ENCODE measurements at places on chromosomes 1 and 21.

DNA sequence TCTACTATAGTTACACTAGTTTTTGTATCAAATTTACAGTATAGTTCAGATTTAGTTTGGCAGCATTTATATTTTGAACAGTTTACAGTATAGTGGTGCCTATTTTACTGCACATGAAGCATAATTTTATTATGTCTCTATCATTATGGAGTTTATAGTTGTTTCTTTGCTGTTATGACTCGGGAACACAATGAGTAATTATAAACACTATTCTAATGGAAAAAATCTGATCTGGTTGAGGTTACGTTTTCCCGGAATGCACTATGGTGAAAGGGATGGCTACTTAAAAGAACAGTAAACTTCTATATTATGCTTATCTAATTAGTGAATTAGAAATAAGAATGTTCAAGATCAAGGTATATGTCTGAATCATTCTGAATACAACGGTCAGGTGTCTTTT is 10.6 kb downstream of the LCA5L start:
- no peak for DNase-seq

DNA sequence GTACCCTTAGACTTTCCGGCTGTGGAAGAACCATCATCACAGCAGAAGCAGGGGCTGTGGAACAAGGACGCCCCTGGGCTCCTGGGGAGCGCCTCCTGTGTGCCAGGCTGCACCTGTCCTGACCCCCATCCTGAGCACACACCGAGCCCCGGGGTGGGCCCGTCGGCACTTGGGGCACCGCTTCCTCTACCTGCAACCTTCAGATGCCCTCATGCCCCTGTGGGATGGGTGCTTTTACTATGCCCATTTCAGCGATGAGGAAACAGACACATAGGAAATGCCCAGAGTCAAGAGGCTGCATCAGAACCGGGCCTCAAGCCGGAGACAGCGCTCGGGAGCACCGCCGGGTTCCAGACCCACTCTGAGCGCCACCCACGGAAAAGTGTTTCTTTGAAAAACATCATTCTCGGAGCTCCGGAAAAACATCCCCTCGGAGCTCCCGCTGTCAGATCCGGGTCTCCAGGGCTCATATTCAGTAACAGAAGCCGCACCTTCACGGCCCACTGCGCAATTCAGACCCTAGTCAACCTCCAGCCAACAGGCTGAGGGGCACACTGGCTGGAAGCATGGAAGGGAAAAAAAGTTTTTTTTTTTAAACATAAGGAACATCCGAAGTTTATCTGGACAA is 8.0 kb downstream of the TPRG1L start:
- no peak for DNase-seq

DNA sequence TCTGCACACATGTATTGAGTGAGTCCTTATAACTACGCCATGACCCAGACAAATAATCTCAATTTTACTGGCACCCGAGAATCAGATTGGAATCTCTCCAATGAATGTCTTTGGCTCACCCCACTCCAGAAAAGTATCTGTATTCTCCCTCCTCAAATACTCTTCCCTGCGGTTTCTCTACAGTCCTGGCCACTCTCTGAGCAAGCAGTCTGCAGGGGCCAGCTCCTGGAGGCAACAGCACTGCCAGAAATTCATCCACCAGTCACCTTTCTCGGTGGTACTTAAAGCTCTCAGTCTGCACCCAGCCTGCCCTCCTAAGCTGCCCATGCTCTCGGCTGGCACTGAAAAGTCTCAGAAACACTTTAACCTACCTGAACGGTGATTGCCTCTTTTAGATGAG is 16.1 kb upstream of the LYST start:
- no peak for DNase-seq

DNA sequence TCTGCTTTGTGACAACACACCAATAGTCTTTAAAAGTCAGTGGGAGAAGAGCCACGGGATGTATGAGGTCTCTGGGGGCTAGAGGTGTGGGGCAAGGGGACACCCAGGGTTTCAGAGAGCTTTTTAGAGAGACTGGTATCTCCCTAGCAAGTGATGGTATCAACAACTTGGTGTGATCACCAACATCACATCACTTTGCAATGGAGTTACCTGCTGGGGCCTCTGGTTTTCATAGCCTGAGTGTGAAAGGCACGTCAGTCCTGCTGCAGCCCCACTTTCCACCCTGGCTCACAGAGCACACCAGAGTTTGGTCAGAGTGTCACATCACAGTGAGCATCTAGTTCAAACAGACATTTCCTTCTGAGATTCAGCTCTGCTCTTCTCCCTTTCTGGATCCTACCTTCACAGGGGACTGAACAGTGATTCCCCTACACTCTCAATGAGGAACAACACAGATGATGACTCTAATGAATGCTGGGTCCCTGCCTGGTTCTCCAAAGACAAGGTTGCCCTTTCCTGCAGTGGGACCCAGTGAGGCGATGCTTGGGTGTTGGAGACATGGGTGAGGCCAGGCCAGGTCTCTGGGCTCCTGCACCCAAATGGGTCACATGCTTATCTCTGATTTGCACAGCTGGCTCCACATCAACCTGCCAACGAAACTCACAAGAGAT is 2.0 kb upstream of the MAN1C1 start:
- no peak for DNase-seq

GRCh38 chr1:79716447-79716846 is 709.9 kb upstream of the ADGRL4 start:
- DNase-seq = no peak

GRCh38 chr1:11414926-11415538 is 63.9 kb upstream of the DISP3 start:
- no peak for DNase-seq

DNA sequence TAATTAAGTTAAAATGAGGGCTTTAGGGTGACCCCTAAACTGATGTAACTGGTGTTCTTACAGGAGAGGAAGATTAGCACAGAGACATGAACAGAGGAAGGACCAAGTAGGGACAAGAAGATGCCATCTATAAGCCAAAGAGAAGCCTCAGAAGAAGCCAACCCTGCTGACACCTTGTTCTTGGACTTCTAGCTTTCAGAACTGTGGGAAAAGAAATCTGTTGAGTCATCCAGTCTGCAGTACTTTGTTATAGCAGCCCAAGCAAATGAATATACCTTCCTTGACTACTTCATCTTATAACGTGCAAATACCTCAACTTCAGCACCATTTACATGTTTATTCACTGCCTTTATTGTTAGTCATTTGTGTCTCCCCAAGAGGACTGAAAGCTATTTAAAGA is 3.4 kb downstream of the ZBTB21 start:
- no peak for DNase-seq

DNA sequence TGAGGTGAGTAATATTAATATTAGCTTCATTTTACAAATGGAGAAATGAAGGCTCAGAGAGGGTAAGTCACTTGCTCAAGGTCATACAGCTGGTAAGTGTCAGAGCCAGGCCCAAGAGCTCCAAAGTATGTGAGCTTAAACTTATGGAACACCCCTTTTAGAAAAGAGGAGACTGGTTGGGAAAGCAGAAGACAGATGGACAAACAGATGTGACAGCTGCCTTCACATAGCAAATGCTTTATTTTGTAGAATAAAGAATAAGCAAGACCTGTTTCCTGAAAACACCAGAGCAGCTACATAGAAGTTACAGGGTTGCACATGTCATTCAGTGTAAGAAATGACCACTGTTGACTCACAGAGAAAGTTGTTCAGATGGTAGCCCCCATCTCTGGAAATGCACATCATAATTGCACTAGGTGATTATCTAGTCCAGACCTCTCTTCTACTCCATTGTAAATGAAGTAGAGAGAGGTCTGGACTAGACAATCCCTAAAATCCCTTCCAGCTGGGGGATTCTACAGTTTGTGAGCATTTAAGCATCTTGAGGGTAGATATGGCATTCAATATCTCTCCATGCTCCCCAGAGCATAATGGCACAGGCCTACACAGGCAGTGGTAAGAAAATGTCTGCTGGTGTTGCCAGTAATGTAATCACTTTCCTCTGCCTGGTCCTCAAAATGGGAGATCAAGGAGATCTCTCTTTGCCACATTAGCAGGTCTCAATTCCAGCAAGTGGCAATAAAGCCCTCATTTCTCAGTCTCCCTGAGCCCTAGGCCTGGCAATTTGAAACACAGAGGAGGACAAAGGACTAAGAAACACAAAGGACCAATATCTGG is 188.2 kb upstream of the FGGY start:
- DNase-seq = no peak

DNA sequence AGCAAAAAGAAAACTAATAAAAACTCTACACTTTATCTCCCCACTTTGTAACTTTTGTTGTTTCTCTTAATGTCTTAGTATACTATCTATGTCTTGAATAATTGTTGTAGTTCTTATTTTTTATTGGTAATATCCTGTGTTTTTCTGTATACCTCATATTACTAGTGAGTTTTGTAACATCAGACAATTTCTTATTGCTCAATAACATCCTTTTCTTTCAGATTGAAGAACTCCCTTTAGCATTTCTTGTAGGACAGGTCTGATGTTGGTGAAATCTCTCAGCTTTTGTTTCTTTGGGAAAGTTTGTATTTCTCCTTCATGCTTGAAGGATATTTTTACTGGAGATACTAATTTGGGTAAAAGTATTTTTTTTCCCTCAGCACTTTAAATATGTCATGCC is 79.8 kb upstream of the LRRC8B start:
- DNase-seq = no peak

DNA sequence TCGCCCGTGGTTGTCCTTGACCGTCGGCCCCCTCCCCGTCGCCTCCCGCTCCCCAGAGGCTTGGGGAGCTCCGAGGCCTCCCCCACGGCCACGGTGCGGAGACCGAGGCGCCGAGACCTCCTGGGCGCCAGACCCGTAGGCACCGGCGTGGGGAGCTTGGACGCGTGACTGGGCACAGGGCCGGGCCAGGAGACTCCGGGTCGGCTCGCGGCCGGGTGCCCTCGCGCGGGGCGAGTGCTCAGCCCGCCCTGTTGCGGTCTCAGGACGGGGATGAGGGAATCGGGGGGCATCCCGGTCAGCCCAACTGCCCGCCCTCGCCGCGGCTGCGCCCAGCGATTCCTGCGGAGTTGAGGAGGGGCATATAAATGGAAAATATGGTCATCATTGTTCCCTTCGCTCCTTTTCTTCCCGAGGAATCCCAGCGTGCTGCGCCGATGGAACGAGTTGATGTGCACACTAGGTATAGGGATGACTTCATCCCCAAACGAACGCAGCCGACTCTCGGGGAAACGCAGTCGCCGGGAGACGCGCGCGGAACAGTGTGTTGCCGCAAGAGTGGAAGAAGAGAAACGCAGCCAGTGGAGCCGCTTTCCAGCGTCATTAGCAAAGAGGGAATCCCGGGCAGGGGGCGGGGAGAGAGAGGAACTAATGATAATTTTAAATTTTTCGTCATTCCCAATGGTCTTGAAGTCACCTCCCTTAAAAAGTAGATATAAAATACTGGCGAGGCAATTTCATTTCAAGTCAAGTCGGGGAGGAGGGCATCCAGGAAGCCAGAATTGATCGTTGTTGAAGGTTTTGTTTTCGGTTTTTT is 747 bp upstream of the ENAH start:
- DNase-seq = no peak

- no peak for DNase-seq
These were observed 16.3 kb upstream of the DNAJC6 start for GRCh38 chr1:65292861-65293593.

- DNase-seq = no peak
These were observed 80.0 kb downstream of the CAMK2N1 start for GRCh38 chr1:20405893-20406604.

DNA sequence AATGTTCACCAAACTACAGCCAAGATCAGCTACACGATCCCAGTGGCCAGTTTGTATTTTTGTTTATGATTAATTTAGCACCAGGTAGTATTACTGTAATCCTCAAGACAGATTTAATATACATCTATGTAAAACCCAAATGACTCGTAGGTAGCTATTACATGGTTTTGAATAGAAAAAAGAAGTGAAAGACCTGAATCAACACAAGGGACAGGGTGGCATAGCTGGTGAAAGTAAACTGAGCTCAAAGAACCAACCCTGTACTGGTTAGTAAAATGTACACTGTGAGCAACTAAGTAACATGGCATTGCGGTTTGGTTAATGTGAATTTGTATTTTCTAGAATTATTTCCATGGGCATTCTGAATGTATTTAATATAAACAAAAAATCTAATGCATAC is 8.8 kb downstream of the GPATCH2 start:
- DNase-seq = no peak

GRCh38 chr1:9004031-9004699 is 22.1 kb downstream of the SLC2A7 start:
- no peak for DNase-seq

DNA sequence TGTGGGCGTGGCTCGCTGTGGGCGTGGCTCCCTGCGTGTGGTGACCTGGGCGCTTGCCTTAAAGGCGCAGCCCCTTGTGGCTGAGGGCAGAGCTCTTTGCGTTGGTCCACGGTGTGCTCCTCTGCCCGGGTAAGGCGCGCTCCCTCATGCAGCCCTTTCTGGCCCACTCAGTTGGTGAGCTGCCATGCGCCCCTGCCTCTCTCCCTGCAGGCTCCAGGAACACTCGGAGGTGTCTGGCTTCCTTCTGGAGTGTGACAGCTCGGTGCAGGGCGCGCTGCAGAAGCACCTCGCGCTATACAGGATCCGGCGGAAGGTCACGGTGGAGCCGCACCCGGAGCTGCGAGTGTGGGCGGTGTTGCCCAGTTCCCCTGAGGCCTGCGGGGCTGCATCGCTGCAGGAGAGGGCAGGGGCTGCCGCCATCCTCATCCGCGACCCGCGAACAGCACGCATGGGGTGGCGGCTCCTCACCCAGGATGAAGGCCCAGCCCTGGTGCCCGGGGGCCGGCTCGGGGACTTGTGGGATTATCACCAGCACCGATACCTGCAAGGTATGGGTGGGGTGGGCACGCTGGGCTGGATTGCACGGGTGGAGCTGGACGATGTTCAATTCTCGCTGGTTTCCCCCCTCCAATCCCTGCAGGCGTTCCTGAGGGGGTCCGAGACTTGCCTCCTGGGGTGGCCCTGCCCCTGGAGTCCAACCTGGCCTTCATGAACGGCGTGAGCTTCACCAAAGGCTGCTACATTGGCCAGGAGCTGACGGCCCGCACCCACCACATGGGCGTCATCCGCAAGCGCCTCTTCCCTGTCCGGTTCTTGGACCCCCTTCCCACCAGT is 9.1 kb downstream of the IBA57 start:
- no peak for DNase-seq

- DNase-seq = no peak
These were observed 1.6 kb downstream of the SOX13 start for GRCh38 chr1:204074274-204075138.

DNA sequence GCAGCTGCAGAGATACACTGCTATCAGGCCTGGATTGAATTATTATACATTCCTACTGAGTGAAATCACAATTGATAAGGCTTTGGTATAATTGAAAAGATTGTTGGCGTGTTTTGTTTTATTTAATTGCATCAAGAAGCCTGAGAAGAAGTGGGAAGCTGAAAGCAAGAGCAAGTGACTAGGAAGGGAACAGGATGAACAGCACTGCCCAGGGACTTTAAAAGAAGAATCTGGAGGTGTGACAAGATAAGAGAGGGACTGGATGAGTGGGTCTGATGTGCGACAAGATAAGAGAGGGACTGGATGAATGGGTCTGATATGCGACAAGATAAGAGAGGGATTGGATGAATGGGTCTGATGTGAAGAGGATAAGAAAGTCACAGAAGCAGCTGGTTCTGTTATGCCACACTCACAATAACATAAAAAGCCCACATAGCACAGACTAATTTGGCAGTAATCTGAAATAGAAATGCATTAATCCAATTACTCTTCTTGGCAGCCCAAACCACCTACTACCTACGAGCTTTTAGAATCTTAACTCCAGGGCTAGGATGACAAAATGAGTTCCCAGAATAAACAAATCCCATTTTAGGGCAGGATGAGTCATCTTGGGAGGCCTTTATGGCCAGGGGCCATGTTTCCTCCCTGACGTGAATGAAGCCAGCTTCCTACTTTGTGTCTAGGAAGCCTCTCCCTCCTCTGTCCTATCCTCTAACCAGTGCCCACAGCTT is 129.7 kb downstream of the DUSP10 start:
- DNase-seq = no peak

All from T-cell (primary cell).